ENCODE measurements at places on chromosomes 2 and 18.

DNA sequence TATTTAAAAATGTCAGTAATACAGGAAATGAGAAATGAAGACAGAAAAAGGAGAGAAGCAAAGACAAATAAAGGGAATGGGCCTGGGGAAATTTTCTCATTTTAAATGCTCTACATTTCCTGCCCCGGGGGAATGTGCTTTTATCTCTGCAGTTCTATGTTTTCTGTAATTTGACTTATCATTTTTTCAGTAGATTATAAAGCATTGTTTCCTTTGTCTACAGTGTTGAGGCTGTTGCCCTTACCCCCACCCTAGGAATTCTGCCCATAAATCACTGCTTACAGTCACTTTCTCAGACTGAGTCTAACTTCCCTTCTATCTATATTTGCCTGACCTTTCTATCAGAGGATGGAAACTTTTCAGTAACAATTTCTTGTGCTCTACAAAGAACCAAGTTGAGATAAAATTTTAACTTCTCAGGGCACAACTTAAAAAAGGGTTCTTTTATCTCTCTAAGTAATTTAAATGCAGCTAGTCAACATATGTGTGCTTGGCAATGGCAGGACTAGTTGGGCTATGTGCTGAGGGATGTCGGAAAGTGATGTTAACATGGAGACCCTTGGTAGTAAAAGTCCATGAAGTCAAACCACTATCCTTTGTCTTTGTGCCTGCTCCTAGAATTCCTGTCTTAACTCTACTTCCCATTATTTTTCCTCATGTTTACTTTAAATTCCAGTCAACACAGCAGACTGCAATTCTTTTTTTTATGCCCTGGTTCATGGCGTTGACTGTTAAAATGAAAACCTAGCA, 146.5 kb upstream of the MMADHC start:
- DNase-seq: peak; percentile 10

DNA sequence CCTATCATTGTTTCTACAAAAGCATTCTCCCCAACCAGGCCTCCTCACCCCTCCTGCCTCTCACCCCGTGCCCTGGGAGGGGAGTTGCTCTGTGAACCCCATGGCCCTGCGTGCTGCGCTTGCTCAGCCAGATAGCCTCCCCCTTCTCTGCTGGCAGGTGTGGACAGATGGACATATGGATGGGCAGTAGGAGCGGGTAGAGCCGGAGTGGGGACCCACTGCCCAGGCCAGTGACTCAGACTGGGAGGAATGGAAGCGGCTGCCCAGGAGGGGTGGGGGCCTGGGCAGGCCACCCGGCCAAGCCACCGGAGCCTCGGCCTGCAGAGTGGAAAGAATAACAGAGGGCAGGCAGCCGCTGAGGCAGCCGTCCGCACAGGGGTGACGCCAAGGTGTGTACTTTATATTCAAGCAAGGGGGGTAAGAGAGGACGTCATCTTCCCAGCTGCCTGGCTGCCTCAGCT, 8.7 kb downstream of the CYP26B1 start:
- no peak for DNase-seq

GRCh38 chr2:12685145-12685544, 31.6 kb upstream of the TRIB2 start:
- DNase-seq: no peak

DNA sequence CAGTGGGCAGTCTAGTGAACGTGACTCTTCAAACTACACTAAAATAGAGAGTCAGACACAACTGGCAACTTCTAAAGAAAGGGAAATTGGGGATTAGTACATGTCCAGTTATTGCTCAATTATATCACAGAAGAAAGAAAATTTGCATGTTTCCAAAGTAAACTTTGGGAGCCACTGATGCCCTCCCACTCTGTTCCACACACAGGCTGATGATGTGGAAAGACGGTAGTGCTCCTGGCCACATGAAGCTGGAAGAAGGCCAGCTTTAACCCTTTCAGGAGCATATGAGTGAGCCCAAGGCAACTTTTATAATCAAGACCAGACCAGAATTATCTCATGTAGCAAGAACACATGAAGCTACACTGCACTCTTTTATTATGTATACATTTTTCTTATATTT, 141.0 kb downstream of the NR4A2 start:
- DNase-seq: peak; percentile 9

DNA sequence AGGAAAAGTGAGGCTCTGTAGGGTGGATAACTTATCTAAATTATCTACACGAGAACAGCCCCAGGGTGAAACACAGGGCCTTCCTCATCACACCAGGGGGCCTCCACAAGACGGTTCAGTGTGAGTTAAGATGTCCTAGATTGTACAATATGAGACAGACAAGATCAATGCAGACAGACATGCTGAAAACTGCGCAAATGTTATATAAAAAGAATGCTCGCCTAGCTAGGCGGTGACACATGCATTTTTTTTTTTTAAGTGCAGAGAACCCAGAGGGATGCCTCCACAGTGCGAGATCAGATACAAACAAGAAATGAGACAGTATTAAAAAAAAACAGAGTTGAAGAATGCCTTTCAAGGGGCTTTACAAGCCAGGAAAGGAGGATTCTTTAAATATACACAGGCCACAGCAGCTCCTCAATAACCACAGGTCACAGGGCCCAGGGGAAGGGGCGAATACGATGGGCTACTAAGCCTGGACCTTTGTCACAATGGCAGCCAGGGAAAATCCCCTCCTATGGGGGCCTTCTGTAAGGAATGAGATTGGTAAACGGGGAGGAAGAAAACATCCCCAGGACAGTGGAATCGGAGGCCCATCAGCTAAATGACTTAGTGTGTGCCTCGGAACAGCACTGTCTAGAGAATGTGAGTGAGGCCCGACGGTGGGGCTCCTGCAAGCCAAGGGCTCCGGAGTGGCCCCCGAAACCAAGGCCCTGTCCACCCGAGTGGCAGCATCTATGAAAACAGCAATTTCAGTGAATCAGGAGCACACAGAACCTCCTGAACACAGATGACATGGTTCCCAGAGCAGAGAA, 48.9 kb downstream of the ADCY3 start:
- no peak for DNase-seq

DNA sequence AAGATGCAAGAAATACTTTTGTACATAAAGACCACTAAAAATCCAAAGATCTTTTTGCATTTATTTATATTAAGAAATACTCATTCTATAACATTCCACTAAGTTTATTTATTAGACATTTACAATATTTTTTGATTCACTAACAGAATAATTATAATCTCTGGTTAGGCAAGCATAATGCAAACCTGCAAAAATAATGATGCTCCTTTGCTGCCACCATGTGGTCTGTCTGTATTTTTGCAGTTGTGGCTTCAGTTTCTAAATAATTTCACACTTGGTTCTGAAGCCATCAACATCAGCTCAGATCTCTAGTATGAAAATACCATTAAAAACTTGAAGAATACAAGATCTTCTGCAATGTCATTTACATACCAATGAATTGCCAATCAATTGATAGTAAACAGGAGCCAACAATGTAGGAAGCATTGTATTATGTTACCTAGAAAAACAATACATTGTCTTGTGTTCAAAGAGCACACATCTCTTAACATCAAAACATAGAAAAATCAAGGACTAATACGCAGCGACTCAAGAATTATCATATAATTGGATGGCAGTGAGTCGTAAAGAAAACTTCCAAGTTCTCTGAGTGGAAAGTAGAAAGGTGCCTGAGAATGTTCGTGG, 28.8 kb upstream of the WDR75 start:
- DNase-seq: peak; percentile 54

DNA sequence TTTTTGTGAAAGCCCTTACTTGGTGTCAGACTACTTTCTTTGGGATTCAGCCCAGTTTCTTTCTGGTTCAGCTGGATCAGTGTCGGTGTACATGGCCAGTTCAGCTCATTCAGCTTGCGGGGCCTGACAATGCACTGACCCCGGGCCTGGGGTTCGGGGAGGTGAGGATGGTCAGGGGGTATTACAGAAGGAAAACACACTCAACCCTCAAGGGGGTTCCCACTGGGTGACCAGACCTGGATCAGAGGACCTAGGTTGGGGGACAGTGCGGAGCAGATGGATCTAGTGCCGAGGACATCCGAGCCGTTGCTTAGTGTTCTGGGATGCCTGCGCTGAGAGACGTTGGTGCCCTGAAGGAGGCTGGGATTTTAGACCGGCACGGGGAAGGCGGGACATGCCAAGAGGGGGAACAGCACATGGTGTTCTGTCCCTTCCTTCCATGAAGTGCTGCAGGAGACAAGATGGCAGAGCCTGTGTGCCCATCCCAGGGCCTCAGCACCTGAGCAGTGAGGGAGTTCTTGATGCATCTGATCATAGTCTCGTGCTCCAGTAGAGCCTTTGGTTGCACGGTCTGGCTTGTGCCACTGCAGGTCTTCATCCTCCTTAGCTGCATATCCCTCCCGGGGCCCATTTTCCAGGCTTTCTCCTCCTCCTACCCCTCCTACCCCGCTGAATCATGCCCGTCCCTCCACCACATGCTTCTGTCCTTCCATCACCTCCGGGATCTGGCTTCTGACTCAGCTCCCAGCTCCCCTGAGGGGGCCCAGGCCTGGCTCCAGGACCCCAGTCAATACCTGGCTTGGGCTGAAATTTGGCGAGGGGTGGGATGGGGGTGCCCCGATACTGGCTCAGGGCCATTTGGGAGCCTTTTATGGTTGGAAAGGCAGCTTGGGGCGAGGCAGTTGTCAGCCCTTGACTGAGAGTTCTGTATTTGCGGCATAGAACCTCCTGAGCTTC, 18.0 kb downstream of the SPEG start:
- DNase-seq: no peak

DNA sequence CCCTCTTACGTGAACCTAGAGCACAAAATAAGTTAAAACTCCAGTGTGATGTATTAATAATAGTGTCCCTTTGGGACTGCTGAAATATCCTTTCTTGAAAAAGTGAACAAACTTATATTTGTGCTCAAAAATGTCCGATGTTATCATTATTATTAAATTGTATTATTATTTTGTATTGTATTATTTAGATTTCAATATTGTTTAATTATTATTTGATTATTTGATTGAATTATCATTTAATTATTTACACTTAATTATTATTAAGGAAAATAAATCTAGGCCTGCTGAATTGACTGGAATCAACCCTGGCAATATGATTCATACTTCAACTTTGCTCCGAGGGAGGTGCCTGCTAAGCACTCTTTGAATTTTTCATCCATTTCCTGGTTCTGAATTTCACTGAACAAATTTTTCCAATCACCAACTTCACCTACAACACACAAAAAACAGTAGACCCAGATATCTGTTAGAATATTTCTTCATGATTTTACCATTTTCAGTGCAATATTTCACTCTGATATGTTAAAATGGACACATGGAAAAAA, 10.9 kb upstream of the EIF2AK2 start:
- DNase-seq: no peak

DNA sequence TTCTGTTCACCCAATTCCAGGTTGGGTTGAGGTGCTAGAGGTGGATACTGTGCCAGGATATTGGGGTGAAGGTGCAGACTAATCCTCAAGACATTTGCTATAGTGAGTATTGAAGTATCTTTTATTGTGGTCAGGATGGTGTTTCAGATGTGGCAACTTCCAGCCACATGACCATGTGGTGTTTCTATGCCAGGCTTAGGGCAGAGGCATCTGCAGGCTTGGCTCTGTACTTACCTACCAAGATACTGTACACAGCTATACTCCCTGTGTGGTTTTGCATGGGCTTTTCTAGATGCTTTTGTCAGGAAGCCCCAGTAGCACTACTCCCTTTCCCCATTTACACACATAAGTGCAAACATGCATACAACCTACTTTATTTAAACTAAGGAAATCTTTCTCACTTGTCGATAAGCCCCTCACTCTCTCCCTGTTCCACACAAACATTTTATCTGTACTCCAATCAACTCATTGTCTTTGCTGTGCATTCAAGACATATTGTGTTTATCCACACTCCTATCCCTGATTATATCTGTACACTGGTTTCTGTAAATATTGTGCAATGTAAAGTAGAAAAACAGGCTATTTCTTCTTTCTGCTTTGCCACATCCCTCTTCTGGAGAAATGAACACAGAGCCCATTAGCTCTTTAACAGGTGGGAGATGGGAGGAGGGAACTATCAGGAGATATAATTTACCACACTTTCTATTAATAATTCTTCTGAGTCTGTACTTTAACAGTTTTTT, 12.3 kb downstream of the ARL6IP6 start:
- DNase-seq: peak; percentile 20

DNA sequence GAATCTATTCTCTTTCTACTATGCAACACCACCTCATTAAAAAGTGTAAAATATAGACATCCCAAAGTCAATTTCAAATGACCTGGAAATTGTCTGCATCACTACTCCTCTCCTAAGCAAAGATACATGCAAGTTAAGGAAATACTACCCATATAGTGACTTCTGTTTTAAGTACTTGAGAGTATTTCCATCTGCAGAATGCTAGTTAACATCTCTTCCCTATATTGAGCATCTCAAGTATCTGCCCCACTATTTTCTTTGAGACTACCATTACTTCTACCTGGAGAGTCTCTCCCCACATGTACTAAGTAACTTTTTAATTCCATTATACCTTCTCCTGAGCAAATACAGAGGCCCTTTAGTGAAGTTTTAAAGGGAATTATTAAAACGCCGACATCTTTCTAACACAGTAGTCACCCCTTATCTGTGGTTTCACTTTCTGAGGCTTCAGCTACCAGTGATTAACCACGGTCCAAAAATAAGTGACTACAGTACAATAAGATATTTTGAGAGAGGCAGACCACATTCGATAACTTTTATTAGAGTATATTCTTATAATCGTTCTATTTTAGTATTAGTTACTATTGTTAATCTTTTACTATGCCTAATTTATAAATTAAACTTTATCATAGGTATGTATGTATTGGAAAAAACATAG, 21.8 kb downstream of the CWC22 start:
- DNase-seq: no peak

GRCh38 chr2:215316336-215316735, 4.5 kb downstream of the ATIC start:
- no peak for DNase-seq

- DNase-seq: peak; percentile 8
Observed at GRCh38 chr2:230170532-230170931, 49.3 kb downstream of the SP110 start.

GRCh38 chr2:607709-608108, 69.5 kb downstream of the TMEM18 start:
- no peak for DNase-seq

DNA sequence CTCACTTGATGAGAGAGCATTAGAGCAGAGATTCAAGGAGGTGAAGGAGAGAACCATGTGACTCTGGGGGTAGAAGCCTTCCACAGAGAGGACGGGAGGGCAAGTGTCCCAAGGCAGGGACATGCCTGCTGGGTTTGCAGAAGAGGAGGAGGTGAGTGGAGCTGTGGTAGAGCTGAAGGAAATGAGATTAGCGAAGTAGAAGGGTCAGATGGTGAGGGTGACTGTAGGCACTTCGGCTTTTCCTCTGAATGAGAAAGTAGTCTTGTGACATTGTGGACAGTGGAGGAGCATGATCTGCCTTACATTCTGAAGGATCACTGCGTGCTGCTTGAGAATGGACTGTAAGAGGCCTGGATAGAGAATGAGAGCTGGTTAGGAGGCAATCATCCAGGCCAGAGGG, 126.0 kb downstream of the NXPH2 start:
- no peak for DNase-seq

GRCh38 chr18:39199231-39199855, 1633.7 kb upstream of the CELF4 start:
- DNase-seq: no peak

- DNase-seq: peak; percentile 82
Observed at GRCh38 chr2:234288974-234289455, 207.9 kb downstream of the ARL4C start.

Data from SK-MEL-5 (cell line).